H1 (cell line): ENCODE measurements at places on chromosomes 4 and X.

GRCh38 chr4:177222781-177223180, 86.9 kb upstream of the NEIL3 start:
- DNase-seq, result no peak

GRCh38 chr4:165724786-165725185, 148.3 kb upstream of the TLL1 start:
- no peak for DNase-seq

DNA sequence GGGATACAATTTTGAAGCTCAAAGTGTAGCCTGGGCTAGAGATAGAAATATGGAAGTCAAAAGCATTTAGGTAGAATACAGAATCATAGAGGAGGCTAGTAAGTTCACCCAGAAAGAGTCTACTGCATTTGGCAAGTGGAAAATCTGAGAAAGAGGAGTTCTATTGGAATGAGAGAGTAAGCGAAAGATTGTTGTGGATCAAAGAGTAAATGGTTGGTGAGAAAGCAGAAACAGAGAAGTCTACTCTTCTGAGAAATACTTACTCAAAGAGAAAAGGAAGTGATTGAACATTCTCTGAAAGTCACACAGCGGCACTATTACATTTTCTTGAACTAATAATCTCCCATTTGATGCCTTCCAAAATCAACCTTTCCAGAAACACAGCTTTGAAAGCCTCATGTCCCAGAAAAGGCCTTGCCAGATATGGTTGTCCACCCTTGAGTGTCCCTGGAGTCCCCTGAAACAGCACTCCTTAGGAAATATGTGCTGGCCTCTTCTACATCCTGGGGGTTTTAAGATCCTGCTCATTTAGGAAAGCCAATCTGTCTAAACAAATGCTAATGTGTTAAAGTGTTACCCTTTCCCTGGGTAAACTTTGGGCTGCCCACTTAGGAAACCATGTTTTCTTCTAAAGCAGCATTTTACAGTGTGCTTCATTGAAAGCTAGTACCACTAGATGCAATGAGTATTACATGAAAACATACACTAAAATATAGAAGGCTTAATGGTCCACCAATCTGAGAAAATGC, 132.6 kb downstream of the INPP4B start:
- DNase-seq, result no peak

- no peak for DNase-seq
Measured at GRCh38 chrX:44314259-44314734, 29.2 kb downstream of the EFHC2 start.

- DNase-seq, result no peak
Measured at GRCh38 chr4:139736661-139737060, 71.0 kb downstream of the MGST2 start.

GRCh38 chr4:88802138-88802537, 104.5 kb upstream of the NAP1L5 start:
- no peak for DNase-seq

DNA sequence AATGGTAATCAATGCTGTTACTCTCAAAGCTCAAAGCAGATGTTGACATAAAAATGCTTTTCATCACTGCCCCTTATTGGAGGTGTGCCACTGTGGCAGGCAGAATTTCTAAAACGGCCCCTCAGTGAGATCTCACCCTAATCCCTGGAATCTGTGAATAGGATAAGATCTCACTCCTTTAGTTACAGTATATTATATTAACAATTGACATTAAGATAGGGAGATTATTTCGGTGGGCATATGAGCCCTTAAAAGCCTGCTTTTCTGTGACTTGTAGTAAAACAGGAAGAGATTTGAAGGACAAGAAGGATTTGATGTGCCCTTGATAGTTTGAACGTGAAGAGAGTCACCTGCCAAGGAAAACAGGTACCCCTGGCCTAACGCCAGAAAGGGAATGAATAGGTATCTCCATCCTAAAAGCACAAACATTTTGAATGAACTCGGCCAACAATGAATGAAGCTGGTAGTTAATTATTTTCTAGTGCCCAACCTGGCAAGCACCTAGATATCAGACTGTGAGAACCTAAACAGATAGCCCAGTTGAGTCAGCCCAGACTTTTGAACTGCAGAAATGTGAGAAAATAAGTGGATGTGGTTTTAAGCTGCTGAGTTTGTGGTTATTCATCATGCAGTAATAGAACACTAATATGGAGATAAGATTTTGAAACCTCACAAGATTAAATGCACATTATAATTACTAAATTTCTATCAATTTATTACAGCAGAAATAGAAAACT, 881.6 kb downstream of the PCDH18 start:
- no peak for DNase-seq

GRCh38 chr4:180636696-180637404, 1606.4 kb upstream of the TENM3 start:
- no peak for DNase-seq
